IMR-90 (cell line): ENCODE measurements at places on chromosomes 2 and 18. TPM values are rescaled to one million over a fixed set of nuclear protein-coding genes. Genes with fewer than 3 reads are reported as not detected.

DNA sequence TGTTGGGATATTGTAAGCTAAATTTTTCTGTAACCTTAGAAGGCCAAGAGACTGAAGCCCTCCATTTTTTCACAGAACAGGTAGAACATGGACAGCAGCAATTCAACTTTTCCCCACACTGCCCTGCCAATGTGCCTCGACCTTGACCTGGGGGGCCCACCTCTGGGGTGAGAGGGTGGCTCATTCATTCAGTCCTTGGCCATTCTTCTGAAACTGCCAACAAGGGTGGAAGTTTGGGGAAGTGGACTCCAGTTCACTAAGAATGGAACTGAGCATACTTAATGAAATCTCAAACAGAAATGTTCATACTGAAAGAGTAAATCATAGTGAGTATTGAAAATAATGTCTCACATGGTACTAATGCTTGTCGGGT lies 1.1 kb downstream of the EEF1B2 start:
- no peak for DNase-seq

DNA sequence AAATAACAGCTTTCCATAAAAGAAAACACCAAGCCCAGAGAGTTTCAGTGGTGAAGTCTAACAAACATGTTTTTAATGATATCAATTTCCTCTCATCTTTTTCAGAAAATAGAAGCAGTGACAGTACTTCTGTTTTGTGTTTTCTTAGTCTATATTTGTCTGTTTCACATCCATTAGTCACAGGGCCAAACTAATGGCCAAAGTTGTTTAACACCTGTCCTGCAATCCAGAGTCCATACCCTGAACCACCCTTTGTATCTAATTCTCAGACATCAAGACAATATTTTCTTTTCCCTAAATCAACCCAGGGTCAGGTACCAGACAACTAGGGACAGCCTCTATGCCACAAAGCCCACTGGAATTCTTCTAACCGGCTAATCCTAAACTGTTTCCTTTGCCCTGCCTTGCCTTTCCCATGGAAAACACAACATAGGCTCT lies 25.9 kb downstream of the TMSB10 start:
- no peak for DNase-seq

GRCh38 chr2:27622921-27623384 lies 5.9 kb downstream of the CCDC121 start:
- peak; percentile 84 for DNase-seq

DNA sequence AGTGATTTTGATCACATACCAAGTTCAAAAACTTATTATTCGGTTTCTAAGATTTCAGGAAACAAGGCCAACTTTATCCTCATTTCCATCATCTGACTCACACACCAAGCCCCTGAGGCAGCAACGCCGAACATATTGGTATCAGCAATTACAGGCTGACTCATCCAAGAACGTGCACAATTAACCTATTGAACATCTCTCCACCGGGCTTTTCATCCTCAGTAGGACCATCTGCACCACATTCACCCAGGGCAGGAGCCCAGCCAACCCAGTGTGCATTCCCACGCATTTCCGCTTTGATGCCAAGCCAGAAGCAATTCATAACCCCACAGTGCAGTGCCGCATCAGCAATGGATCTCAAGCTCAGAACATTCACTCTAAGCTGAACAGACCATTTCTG lies 52.9 kb downstream of the SCG2 start:
- peak; percentile 95 for DNase-seq

DNA sequence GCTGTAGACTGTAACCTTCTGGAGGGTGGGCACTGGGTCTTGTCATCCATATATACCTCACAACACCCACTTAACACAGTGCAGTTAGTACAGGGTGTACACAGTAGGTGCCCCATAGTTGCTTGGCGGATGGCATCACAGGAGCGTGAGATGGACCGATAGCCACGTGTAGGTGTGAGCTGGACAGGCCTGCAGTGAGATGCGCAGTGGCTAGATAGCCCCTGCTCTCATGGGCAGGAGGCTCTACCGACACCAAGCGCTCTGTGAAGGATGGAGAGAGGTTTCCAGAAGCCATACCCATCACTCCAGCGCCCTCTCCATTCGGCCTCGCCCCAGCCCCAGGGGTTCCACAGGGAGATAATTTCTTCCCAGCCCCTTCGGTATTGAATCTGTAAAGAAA lies 49.5 kb downstream of the CAPN13 start:
- no peak for DNase-seq

DNA sequence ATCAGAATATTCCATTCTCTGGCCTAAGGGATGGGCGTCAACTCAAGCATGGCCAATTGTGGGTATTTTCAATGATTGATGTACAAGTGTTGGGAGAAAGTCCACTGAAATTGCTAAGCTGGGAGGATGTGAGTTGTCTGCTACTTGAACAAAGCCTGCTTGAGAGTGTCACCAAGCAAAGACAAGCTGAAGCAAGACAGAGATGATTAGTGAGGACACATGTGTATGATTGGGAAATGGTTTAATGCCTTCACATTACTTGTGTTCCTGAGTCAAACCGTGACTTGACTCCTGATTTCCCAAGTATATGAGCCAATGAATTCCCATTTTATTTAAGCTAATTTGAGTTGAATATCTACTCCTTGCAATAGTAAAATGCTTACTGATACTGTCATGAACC lies 23.7 kb upstream of the NRP2 start:
- no peak for DNase-seq

GRCh38 chr2:68487773-68488355 lies 20.5 kb downstream of the APLF start:
- DNase-seq, result peak; percentile 53

- DNase-seq, result no peak
Measured at GRCh38 chr2:147689220-147689909, 155.5 kb upstream of the ACVR2A start.

DNA sequence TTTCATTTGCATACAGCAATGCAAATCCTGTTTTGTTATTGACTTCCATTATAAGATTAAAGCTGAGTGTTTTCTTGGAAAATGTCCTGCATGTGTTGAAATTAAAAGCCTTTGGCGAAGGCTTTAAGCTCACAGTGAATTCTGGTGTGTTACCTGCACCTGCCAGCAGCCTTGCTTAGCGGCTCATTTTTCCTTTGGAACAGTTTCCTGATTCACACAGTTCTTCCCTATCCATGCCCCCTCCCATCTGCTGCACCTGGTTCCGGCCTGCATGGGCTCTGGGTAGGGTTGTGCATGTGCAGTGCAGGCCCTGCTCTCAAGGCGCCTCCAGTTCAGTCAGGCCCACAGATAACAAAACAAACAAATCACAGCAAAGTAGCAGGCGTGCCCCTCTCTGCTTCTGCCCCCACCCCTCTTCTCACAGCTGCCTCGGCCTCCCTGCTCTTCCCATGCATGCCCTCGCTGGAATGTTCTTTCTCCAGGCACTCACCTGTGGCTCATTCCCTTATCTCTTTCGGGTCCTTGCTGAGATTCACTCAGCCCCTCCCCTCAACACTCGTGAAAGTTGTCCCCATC lies 15.8 kb downstream of the MTCL1 start:
- no peak for DNase-seq

- no peak for DNase-seq
Measured at GRCh38 chr2:156083763-156084493, 248.6 kb downstream of the NR4A2 start.

DNA sequence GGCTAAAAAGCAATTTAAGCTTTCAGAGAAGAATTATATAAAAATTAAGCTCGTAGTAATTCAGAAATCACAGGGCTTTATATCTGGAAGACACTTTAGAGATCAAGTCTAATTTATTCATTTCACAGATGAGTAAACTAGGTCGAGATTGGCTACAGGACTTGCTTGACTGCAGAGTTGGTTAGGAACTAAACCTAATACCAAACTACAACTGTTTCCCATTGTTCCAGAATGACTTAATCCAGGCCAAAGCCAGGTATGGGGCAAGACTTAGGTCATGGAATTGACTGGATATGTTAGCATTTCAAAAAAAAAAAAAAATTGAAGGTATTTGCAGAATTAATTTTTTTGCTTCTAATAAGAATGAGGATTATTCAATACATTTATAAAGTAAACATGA lies 146.1 kb downstream of the RIT2 start:
- DNase-seq, result no peak

- no peak for DNase-seq
Measured at GRCh38 chr2:43097644-43098408, 128.6 kb downstream of the ZFP36L2 start.

The TBR1 gene
- polyA plus RNA-seq, result 0.06 TPM in 1 of 2 replicates, not detected in the other

The CNDP1 gene
- not detected in 2 replicates for polyA plus RNA-seq

The TMEM178A gene
- polyA plus RNA-seq, result 1.1 and 1.8 TPM in 2 replicates

The CNGA3 gene
- polyA plus RNA-seq, result not detected in 2 replicates

The LYPD1 gene
- 66.1 and 66.2 TPM in 2 replicates for polyA plus RNA-seq

The SP3 gene
- polyA plus RNA-seq, result 19.9 and 26.7 TPM in 2 replicates
